ENCODE measurements at places on chromosomes 6 and 20.

GRCh38 chr20:34310481-34311117, 7.4 kb upstream of the AHCY start:
- DNase-seq, result no peak

DNA sequence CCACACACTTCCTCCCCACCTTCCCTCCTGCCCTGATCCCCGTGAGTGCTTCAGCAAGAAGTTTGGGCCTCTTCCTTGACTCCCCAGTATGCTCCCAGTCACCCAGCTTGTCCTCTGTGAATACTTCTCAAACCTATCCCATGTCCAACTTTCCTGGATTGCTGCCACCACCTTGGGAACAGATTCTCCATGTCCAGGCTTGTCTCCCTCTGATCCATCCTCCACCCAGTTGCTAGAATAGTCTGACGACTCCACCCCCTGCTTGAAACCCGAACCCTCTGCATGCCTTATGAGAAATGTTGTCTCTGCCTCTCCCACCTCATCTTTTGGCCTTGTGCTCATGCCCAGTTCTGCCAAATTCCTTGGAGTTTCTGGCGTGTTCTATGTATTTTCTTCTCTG, 108.0 kb downstream of the PPP1R14C start:
- DNase-seq, result no peak

- no peak for DNase-seq
Observed at GRCh38 chr20:62316331-62317166, 13.8 kb downstream of the ADRM1 start.

GRCh38 chr20:33846291-33846935, 35.3 kb downstream of the CHMP4B start:
- DNase-seq, result no peak

- DNase-seq, result no peak
Observed at GRCh38 chr6:37624606-37625574, 72.8 kb downstream of the MDGA1 start.

GRCh38 chr20:45061244-45061643, 39.7 kb downstream of the KCNS1 start:
- peak; percentile 24 for DNase-seq

GRCh38 chr6:28747631-28748157, 176.1 kb downstream of the TRIM27 start:
- DNase-seq, result no peak

GRCh38 chr20:10115021-10115420, 80.2 kb downstream of the ANKEF1 start:
- DNase-seq, result no peak

- DNase-seq, result no peak
Observed at GRCh38 chr6:41579088-41579610, 33.0 kb downstream of the FOXP4 start.

DNA sequence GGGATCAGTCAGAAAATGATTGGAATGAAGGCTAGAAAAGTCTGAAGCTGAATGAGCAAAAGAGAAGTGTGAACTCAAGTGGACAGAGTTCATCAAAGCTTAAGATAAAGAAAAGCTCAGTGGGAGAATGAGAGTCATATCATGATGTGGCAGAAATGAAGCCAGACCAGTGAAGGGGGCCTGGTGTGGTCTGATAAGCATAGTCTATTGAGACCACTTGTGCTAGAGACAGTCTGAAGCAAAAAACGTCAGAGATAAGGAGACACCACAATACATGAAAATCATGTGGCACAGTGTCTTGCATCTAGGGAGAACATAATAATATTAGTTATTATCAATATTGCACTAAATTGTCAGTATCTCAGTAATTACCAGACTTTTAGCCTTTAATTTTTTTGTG, 601.5 kb downstream of the UTRN start:
- no peak for DNase-seq

DNA sequence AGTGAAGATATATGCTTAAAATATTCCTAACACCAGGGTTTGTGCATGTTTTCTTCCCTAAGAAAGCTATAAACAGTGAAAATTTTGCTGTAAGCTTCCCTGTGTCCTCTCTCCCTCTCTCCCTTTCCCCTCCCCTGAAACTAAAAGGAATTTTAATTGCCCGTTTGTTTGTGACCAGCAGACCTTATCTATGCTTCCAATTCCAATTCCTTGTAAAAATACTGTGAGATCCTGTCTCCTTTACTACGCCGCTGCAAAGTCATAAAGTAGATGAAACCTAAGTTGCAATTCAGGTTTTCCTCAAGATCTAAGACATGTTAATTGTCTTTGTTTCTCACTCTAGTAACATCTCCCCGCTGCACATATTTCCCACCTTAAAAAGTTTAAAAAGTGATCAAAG, 82.3 kb downstream of the DNAH8 start:
- DNase-seq, result no peak

DNA sequence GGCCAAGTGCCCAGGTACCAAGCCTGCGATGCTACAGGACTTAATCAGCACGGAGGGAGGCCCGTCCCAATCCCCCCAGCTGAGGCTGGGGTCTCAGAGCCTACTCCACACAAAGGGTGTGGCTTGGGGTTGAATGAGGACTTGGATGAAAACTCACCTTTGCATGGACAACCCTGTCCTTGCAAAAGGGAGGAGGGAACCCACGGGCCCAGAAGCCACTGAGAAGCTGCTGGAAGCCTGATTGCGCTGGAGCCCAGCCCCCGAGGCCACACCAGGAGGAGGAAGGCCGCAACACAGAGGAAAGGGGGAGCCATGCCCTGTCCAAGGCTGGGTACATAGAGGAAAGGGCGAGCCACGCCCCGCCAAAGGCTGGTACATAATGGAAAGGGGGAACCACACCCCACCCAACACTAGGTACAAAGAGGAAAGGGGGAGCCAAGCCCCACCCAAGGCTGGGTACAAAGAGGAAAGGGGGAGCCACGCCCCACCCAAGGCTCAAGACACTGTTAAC, 158.8 kb downstream of the DLL1 start:
- no peak for DNase-seq

DNA sequence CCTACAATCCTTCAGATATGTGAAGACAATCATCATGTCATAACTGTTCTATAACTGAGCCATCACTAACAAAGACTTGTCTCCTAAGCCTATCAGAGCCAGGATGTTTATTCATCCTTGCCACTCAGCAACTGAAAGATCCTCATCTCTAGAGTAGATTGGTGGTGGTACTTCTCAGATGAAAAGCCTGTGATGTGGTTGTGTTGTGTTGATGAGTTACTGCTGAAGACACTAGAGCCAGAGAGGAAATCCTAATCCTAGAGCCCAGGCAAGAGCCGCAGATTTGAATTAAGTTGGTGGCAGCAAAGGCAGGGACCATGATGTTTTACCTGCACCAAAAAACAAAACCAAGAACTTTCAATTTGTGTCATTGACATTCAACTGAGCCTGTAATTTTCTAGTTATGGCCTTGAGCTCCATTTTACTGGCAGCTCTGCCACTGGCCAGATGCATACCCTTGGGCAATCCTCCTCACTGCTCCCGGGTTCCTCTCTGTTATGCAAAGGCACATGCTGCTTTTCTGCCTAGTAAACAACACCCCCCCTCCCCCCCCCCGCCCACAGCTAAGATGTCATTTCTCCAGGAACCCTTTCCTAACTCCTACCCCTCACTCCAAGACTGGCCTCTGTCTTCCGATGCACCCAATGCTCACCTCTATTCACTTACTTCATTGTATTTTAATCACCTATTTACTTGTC, 50.2 kb upstream of the REV3L start:
- DNase-seq, result no peak

GRCh38 chr20:24316731-24317130, 152.7 kb upstream of the SYNDIG1 start:
- DNase-seq, result no peak

GRCh38 chr20:37327748-37328147, 18.2 kb upstream of the SRC start:
- no peak for DNase-seq

DNA sequence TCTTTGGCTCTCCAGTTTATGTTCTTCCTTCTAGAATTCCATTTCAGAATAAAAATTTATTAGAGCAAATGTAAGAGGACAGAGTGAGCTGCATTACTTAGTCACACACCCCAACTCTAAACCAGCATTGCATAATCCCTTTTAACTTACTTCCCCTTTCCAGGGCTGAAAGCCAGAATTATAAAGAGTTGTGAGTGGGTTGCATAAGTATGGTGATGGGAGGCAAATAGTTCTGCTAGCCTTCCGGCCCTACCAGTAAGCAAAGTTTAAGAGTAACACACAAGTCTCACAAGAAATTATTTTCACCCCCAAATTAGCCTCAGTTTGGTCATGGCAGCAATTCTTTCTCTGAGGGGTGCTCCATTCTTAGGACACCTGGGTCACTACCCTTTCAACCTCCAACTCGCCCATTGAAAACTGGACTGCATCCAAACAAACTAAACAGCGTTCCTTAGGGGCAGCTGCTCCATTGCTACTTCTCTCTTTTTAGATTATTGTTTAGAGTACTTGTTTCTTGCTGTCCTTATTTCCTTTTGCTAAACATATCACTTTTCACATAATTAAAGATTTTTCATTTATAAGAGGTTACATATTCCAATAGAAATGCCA, 1.6 kb downstream of the KIAA0408 start:
- no peak for DNase-seq

DNA sequence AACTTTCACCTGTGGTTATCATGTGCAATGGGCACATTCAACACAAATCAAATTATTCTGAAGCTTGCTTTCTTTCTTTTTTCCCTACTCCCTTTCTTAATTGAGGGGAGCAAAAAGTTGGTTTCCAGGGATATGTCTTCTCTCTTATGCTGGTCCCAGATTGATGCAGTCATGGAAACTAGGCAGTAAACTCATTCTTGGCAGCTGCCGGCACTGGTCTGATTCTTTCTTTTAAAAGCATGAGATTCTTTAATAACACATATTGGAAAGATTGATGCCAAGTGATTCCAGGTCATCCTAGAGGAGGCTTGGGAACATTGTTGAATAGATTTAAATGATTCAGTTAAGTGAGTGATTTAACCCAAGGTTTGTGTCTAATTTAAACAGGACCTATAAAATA, 29.0 kb downstream of the PTPRA start:
- no peak for DNase-seq

DNA sequence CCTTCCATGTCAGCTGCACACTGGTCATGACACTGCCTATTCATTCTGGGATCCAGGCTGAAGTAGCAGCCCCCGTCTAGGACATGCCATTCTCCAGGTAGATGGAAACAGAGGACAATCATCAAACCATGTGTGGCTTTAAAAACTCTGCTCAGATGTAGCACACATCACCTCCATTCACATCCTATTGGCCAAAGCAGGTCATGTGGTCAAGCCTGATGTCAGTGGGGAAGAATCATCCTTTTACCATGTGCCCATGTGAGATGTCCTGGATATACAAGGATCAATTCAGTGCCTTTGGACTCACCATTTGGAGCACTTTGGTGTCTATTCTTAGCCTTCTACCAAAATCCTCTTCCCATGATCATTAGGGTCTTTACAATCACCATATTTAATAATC, 99.5 kb downstream of the CDC5L start:
- no peak for DNase-seq

GRCh38 chr20:32681175-32682084, 7.7 kb upstream of the C20orf203 start:
- DNase-seq, result no peak

DNA sequence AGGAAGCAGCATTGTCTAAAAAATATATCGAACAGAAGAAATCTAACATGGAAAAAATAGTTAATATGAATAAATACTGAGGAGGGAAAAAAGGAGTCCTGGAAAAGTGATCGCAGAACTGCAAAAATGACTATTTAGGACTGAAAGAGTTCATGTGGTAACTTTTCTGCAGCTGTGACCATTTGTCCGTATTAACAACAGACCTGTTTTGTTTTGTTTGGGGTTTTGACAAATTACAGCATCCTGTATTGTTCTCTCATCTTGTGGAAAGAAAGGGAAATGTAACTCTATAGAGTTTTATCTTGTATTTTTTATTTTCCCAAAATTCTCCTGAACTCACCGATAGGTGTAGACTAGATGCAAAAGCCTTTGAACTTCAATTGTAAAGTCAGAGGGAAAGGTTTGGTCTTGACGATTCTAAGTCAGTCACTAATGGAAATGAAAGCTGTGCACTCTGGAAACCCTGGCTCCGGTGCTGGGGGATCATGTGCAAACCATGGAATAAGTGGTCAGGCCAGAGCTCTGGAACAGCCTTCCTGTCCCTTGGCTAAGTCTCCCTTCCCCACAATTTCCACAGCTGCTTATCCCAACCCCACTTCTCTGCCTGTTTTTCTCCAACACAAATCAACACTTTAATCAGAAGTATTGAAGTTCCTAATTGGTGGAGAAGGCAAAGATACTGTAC, 51.2 kb upstream of the MARCKS start:
- DNase-seq, result no peak

- DNase-seq, result peak; percentile 78
Observed at GRCh38 chr6:158408552-158409130, 96.4 kb downstream of the TULP4 start.

- DNase-seq, result no peak
Observed at GRCh38 chr6:108760126-108761050, 87.8 kb upstream of the ARMC2 start.

GRCh38 chr20:6034134-6034969, 19.5 kb downstream of the LRRN4 start:
- peak; percentile 27 for DNase-seq

DNA sequence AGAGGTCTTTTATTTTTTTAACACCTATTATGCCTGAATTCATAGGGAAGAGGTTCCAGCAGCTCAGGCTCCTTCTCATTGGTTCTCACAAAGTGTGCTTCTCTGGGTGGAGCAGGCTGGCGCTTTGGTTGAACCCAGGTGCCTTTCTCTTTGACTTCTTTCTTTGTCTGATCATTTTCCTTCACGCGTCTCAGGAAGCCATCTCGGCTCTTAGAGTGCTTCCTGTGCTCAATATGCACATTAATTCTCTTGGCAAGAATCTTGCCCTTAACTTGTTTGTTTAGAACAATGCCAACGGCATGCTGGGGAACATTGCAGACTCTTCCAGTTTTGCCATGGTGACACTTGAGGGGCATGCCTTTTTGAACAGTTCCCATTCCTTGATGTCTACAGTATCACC, 44.2 kb upstream of the RNF24 start:
- DNase-seq, result no peak

DNA sequence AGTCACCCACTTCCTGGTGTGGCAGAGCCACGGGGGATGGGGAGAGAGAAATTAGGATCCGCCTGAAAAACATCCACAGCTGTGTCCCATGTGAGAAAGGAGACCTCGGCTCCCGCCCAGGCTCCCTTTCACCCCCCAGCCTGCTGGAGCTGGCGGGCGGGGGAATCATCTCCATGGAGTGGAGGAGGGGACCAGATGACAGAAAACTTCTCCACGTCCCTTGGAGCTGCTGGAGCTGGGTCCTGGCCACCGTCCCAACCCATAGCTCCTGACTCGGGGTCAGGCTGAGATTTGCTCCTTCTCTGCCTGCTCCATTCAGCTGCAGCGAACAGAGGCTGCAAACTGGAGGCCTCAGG, 113.8 kb downstream of the CEBPB start:
- no peak for DNase-seq

Measured in pulmonary artery endothelial cell (primary cell).